ENCODE measurements at places on chromosomes 5 and 9.
A peak's percentile ranks its signal among the peaks of the same experiment; 100 is the strongest.

- no peak for DNase-seq
These were observed 40.8 kb downstream of the CTSL start for GRCh38 chr9:87766697-87767096.

GRCh38 chr9:90014421-90014820 is 409.6 kb downstream of the GADD45G start:
- no peak for DNase-seq

GRCh38 chr5:115345344-115345743 is 48.9 kb upstream of the CCDC112 start:
- no peak for DNase-seq

GRCh38 chr5:168699002-168699401 is 119.8 kb upstream of the PANK3 start:
- no peak for DNase-seq

GRCh38 chr5:43232943-43233833 is 41.2 kb downstream of the NIM1K start:
- no peak for DNase-seq

DNA sequence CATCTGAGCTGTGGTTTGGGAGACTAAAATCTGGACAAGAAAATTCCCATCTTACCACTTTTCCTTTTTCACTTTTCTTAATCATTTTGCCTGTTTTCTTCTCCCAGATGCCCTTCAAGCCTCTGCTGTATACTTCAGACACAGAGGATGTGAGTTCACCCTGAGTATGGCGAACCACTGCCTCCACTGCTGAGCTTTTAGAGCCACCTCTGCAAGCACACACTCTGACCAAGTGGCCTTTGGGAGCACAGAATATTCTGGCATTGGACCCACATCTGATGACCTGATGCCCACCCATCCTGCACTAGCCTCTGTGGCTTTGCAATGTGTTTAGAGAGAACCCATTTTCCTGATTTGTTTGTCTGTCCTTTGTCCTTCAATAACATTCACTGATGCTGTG is 32.5 kb downstream of the TERT start:
- DNase-seq: no peak

- no peak for DNase-seq
These were observed 27.7 kb upstream of the TMOD1 start for GRCh38 chr9:97473717-97474116.

DNA sequence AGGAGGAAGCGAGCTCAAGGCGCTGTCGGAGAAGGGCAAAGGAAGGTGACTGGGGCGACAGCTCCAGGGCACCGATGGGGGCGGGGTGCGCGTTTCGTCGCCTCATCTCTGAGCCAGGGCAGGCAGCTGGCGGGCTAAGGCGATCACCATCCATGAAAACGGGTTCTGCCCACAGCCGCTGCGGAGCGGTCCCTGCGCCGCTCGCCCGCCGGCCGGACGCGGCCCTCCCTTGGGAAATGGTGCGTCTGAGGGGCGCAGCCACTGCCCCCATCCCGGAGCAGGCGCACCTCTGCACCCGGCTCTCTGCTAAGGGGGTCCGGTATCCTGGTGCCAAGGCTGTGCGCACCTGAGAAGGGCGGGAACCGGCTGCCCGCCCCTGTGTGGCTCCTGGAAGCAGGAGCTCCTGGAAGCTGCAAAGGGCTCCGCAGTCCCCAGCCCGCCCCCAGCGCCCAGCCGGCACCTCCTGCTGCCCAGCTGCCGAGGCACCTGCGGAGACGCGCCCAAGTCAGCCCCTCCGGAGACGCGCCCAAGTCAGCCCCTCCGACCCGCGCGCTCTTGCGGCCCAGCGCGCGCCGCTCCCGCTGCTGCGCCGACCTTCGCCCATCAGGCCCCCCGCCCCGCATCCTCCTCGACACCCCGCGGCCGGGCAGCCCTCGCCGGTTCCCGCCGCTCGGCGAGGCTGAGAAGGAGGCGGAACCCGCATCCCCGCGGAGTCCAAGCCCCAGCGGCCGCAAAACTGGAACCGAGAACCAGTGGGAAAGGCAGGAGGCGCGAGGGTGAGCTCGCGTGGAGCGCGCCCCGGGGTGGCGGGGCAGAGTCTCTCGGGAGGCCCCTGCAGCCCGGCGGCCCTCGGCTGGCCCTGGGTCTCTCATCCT is 757 bp downstream of the ANKRD34B start:
- DNase-seq: peak; percentile 19

DNA sequence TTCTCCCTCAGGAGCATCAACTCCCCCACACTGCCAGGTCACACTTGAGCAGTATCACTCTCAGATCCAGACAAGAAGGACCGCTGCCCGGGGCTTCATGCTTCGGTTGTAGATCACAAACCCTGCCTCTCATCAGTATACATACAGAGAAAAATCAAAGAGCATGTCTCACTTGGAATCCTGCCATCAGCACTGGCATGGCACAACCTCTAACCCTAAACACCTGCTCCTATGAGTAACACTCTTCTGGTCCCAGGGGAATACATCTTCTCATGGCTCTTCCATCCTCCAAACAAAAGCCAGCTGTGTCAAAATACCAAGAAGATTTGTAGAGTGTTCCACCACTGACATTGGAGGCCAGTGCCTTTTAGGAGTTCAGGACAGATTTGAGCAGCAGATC is 84.8 kb upstream of the MIER3 start:
- DNase-seq: no peak

GRCh38 chr9:36191686-36192085 is 965 bp downstream of the CLTA start:
- no peak for DNase-seq

DNA sequence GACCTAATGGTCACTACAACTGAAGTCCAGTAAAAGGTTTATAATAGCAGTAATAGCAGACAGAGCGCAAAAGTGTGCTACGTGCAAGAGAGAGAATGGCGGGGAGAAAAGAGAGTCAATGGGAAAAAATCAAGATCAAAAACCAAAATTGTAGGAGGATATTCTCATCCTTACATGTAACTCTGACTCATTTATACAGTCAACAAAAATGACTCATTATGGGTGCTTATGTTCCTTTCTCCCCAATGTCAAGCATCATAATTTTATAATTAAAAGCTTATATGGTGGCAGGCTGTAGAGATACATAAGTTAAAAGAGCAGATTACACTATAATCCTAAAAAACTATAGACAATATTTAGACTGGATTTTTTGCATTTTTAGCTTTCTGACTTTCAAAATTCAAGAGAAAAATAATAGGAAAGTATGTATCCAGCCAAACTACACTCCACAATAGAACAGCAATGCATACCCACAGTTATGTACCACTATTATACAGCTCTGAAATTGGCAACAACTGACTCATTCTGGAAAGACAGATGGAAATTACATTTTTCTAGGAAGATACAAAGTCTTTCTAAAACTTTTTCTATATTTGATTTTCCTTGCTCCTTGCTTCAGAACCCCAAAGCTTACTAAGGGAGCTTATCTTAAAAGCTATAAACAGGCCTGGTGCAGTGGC is 78.4 kb downstream of the PLPP1 start:
- no peak for DNase-seq

GRCh38 chr5:17114715-17115599 is 102.5 kb upstream of the BASP1 start:
- DNase-seq: no peak

- no peak for DNase-seq
These were observed 20.5 kb upstream of the CDKN2AIPNL start for GRCh38 chr5:134432174-134432573.

GRCh38 chr5:167217097-167217743 is 1074.2 kb upstream of the WWC1 start:
- DNase-seq: no peak

DNA sequence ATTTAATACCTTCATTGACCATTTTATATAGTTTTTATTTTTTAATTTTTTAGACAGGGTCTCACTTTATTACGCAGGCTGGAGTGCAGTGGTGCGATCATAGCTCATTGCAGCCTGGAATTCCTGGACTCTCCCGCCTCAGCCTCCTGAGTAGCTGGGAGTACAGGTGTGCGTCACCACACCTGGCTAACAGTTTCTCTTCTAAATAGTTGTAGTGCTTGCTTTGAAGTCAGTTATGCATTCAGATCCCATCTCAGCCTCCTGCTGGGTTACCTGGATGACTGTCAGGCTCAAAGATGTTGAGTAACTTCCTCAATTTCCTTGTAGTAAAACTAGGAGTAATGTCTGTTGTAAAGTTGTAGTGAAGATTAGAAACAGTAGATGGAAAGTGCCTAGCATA is 21.4 kb downstream of the SNX18 start:
- no peak for DNase-seq

GRCh38 chr9:1355656-1356055 is 305.5 kb downstream of the DMRT2 start:
- DNase-seq: no peak

DNA sequence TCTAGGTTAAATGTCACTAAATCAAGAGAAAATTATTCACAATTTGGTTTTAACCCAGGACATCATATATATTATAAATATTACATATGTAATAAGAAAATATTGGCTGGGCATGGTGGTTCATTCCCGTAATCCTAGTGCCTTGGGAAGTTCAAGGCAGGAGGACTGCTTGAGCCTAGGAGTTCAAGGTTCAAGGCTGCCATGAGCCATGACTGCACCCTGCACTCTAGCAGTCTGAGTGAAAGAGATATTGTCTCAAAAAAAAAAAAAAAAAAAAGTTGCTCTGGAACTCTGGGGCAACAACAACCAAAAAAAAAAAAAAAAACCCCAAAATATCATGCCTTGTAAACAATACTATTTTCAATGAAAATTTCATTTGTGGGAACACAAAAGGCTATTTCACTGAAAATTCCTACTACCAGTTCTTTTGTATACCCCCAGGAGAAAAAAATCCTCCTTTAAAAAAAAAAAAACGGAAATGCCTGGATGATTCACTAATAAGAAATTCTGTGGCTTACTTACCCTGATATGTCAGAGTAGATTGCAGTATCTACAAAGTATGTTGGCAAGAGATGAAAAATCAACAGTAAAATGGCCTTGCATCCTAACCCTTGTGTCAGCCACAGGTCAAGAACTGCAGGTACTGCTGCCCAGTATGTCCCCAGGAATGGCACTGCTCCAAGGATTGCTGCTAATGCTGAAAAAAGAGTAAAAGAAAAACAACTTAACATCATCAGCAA is 22.6 kb upstream of the CTNNAL1 start:
- no peak for DNase-seq

GRCh38 chr9:129068990-129069861 is 11.7 kb upstream of the DOLPP1 start:
- DNase-seq: no peak

DNA sequence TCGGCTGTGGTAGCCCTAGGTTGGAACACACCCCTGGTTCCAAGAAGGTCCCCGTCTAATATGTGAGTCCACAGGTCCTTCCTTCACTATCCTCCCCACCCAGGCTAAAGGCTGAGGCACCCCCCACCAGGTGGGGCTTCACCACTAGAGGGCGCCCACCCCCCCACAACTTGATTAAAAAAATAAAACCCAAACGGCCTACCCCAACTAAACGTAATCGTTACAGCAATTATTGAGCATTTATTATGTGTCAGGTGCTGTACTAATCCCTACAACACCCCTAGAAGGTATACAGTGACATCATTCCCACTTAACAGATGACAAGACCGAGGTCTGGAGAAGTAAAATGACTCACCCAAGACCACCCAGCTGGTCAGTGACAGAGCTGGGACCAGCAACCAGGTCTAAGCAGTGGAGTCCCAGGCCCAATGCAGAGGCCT is 65.0 kb downstream of the FGF18 start:
- peak; percentile 40 for DNase-seq

DNA sequence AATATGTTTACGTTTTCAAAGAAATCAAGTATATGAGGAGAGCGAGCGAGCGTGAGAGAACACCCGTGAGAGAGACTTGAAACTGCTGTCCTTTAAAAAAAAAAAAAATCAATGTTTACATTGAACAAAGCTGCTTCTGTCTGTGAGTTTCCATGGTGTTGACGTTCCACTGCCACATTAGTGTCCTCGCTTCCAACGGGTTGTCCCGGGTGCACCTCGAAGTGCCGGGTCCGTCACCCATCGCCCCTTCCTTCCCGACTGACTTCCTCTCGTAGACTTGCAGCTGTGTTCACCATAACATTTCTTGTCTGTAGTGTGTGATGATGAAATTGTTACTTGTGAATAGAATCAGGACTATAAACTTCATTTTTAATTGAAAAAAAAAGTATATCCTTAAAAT is 97.0 kb downstream of the PDE6A start:
- no peak for DNase-seq

- DNase-seq: no peak
These were observed 56.4 kb upstream of the GLIS3 start for GRCh38 chr9:4356306-4356705.

DNA sequence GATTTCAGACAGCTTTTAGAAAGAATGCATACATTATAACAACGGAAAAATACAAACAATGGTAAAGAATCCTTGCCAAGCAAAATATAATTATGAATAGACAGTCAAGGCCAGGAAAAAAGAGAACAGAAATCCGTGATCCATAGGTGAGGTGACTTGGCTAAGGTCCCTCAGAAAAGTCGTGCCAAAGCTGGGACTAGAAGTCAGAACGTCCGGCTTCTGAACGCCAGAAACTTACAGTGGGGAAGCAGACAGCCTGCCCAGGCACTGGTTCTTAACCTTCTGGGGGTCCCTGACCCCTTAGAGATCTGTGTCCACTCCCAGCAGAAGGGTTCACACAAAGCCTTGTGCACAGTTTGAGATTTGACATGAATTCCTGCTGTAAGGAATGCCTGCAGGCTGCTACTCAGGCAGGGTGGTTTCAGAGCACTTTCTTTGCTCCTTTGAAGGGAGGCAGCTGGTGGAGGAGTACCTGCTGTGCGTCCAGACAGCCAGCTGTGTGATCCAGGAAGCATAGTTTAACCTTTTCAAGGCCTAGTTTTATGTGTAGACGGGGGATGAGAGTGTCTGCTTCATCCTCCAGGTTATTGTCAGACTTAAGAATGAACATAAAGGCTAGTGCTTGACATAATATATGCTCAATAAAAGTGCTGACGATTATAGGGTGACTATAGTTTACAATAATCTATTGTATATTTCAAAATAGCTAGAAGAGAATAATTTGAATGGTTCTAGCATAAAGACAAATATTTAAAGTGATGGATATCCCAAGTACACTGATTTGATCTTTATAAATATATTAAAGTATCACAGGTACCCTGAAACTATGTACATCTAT is 852 bp downstream of the ARHGEF37 start:
- DNase-seq: no peak

- DNase-seq: no peak
These were observed 33.5 kb upstream of the ADAM19 start for GRCh38 chr5:157608972-157609565.

Measured in endothelial cell (in vitro differentiated cells).